Muscle of leg (tissue), 16 donors: ENCODE measurements at places on chromosomes 5 and 9. TPM values are rescaled to one million over a fixed set of nuclear protein-coding genes. Genes with fewer than 3 reads are reported as not detected.

Gene RNF183
- total RNA-seq = 0.04 TPM

Gene GFI1B
- total RNA-seq = 0.13 TPM

Gene TEK
- total RNA-seq = 17.1 TPM

Gene KIF27
- total RNA-seq = 6.3 TPM

Gene PCDHAC2
- total RNA-seq = 1.9 TPM

Gene RETREG1
- 67.3 TPM for total RNA-seq

Gene OSMR
- 4.4 TPM for total RNA-seq

Gene GPR151
- not detected for total RNA-seq

Gene LCN15
- total RNA-seq = not detected

Gene SCGB3A1
- total RNA-seq = 1.8 TPM

Gene IFNK
- not detected for total RNA-seq

Gene RMRP
- total RNA-seq = 19,485 TPM

Gene SAXO1
- 0.04 TPM for total RNA-seq

Gene ASS1
- total RNA-seq = 59.9 TPM

Gene SCAMP1
- total RNA-seq = 41.1 TPM

Gene PPP3R2
- total RNA-seq = 0.04 TPM

Gene PCDHB14
- 4.8 TPM for total RNA-seq

Gene MYORG
- total RNA-seq = 8.1 TPM

Gene MAMDC2
- total RNA-seq = 9.0 TPM

Gene SPATA31A1
- not detected for total RNA-seq

Gene MLANA
- total RNA-seq = not detected

Gene TAF11L14
- not detected for total RNA-seq

Gene SERINC5
- 17.2 TPM for total RNA-seq

Gene FBP2
- 105 TPM for total RNA-seq

Gene HAPLN1
- total RNA-seq = 0.31 TPM

Gene HK3
- total RNA-seq = 0.75 TPM

Gene NR2F1-AS1
- total RNA-seq = 3.8 TPM

Gene WDR36
- 27.3 TPM for total RNA-seq

Gene PHYHD1
- 23.9 TPM for total RNA-seq

Gene NDUFS6
- 33.3 TPM for total RNA-seq

Gene TIMD4
- 1.9 TPM for total RNA-seq

Gene TMEM161B
- 16.5 TPM for total RNA-seq

Gene DDX46
- 30.0 TPM for total RNA-seq

Gene MARVELD2
- total RNA-seq = 0.31 TPM

Gene PLEKHG4B
- 1.1 TPM for total RNA-seq

Gene FOXD4L4
- total RNA-seq = 0.04 TPM

Gene MRPS30
- 50.6 TPM for total RNA-seq

Gene GFPT2
- total RNA-seq = 11.3 TPM

Gene SLC1A3
- total RNA-seq = 19.5 TPM

Gene S100Z
- total RNA-seq = 0.09 TPM

Gene DDX31
- 8.6 TPM for total RNA-seq

Gene HTR1A
- not detected for total RNA-seq

Gene TEX48
- not detected for total RNA-seq

Gene TMEM38B
- 79.4 TPM for total RNA-seq

Gene ORM2
- not detected for total RNA-seq

Gene DEPDC1B
- 3.6 TPM for total RNA-seq

Gene DCAF12
- 18.2 TPM for total RNA-seq
